ENCODE measurements at places on chromosomes 13 and 19.

- DNase-seq = peak; percentile 24
Observed at GRCh38 chr19:20423381-20424197, 142.0 kb downstream of the ZNF737 start.

- DNase-seq = no peak
Observed at GRCh38 chr19:5753743-5754142, 30.8 kb downstream of the PRR22 start.

- DNase-seq = no peak
Observed at GRCh38 chr19:56690670-56691069, 19.1 kb upstream of the ZNF835 start.

GRCh38 chr19:15304140-15304705 is 28.1 kb downstream of the BRD4 start:
- DNase-seq = peak; percentile 46

GRCh38 chr19:47430041-47430802 is 10.9 kb upstream of the MEIS3 start:
- DNase-seq = no peak

DNA sequence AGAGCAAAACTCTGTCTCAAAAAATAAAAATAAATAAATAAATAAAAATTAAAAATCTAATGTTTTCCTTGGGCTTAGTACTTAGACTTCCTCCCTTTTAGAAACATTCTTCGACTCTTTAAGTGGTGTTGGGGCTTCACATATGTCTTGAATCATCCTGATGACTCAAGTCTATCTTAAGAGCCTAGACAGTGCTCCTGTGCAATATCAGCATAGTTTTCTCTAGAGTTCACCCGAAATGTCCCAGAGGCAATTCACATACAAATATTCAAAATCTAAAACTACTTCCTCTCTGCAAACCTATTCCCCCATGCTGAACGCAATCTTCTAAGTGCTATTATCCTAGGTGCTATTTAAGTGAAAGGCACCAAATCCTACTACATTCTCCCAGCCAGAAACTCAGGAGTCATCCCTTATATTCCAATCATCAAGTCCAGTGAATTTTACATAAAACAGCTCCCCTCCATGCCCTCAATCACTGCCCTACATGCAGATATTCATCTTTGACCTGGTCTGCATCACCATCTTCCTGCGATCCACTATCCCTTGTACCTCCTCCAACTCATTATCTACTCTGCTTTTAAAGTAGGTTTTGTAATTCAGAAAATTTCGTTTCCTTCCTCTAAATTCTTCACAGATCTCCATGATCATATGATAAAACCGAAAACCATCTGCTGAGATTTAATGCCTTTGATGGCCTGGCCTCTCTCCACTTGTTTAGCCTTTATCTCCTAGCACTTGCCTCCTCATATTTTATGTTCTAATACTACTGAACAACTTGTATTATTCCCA is 102.7 kb downstream of the ELF1 start:
- no peak for DNase-seq

GRCh38 chr13:57846600-57847173 is 215.1 kb downstream of the PCDH17 start:
- no peak for DNase-seq

GRCh38 chr19:16285769-16286498 is 38.7 kb upstream of the KLF2 start:
- DNase-seq = no peak

DNA sequence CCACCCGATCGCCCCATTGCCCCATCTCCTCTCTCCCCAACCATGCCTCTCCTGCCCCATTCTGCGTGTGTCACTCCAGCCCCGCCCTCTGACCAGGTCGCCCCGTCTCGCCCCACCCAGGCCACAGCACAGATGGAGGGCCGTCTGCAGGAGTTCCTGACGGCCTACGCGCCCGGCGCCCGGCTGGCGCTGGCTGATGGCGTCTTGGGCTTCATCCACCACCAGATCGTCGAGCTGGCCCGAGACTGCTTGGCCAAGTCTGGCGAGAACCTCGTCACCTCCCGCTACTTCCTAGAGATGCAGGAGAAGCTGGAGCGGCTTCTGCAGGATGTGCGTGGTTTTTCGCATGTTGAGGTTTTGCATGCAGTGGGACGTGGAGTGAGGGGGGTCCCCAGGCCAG is 26.2 kb downstream of the MAST3 start:
- no peak for DNase-seq

GRCh38 chr13:20105161-20105689 is 55.6 kb downstream of the GJA3 start:
- no peak for DNase-seq

- no peak for DNase-seq
Observed at GRCh38 chr13:48400090-48400694, 12.7 kb downstream of the LPAR6 start.

DNA sequence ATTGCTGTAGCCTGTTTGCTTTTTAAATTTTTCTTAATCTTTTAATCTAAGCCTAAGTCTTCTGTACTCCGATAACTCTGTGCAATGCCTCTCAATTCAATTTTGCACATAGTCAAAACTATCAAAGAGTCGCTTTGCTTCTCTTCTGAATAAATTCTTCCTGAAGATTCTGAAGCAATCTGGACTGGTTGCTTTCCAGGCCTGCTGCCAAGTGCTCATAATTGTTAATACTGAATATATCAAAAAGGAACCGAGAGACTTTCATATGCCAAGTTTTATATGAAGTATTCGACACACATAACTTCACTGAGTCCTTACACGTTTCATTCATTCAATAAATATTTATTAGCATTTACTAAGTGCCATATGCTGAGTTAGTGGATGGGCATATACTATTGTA is 91.3 kb downstream of the EDNRB start:
- no peak for DNase-seq

DNA sequence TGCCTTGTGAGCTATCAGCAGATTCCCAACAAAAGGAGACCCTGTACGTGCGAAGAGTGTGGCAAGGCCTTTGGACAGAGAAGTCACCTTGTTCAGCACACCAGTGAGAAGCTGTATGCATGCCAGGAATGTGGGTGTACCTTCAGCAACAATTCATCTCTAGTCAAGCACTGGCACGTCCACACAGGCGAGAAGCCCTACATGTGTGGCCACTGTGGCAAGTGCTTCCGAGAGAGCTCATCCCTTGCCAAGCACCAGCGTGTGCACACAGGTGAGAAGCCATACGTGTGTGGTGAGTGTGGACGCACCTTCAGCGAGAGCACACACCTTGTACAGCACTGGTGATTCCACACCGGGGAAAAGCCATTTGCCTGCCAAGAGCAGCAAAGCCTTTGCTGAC is 7.6 kb upstream of the ZSCAN22 start:
- DNase-seq = no peak

- peak; percentile 26 for DNase-seq
Observed at GRCh38 chr19:6887316-6887715, at the start of gene ADGRE1. Gene ADGRE1 (plus strand): TSS chr19:6887579. CDS start chr19:6887609, 30 bp downstream.

DNA sequence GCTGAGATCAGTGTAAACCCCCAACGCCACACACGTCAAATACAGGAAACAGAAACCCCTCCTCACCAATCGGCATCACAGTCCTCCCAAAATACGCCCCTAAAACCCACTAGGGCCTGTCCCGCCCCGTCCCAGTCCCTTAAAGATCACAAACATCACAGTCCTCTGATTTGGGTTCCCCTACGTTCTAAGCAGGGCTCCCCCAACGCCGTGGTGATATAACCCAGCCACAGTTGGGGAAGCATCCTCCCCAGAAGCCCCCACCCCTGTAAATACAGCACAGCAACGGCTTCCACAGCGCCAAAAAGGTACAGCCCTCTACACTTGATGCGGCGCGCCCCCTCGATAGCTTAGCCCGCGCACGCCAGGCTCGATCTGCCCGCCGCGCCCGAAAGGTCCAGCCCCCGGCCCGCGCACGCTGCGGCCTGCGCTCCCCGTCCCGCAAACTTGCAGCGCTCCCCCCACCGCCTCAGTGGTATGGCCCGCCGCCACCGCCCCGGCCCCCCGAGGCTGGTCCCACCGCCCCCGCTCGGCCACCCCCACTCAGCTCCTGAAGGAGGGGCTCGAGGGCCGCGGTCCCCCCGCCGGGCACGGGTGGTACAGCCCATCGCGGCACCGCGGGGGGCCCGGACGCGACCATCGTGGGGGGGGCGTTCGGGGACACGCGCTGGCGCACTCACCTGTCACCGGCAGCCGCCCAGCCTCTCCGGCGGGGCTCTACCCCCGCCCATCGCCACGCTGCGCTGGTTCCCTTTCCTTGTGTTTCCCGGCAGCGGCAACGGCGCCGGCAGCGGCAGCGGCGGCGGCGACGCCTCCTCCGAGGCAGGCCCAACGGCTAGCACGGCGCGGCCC is at the start of gene AKT2:
Gene AKT2, minus strand, starts transcription at position 845 of the 852 bp plus-strand sequence. CDS start 20,078 bp downstream, outside the sequence.
- DNase-seq = peak; percentile 76

GRCh38 chr19:35090506-35091214 is 25.0 kb upstream of the FXYD3 start:
- peak; percentile 45 for DNase-seq

DNA sequence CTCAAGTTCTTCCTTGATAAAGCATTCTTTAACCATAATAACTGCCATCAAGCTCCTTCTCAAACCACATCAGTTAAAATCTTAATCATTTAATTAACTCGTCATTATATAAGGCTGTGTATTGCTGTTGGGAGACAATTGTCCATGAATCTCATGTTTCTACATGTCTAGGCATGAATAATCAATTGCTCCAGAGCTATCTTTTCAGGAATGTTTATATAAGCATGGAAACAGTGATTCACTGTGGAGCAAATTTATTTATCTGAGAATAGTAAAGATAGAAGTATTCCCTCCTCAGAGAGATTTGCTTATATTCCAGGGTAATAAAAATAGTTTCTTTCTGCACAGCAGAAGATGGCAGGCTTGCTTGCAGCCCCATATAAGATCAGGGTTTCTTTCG is 71.1 kb downstream of the CBY2 start:
- DNase-seq = no peak

DNA sequence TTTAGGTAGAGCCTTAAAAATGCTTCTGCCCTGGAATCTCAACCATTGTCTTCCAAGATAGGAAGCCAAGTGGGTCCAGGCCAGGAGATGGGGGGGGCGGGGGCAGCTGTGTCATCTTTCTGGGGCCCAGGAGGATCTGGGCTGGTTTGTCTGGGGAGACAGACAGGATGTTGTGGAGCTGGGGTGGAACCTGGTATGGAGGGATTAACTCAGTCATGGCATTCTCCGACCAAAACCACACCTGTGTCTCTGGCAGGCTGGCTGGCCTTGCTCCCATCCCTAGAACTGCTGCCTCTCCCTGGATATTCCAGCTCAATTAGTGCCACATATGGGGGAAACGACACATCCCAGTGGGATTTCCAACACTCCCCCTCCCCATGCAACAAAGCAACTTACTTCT is 2.7 kb upstream of the MAP2K7 start:
- DNase-seq = no peak

- DNase-seq = no peak
Observed at GRCh38 chr19:19278315-19278714, 5.2 kb upstream of the TM6SF2 start.

- no peak for DNase-seq
Observed at GRCh38 chr19:45958769-45959516, 14.7 kb downstream of the NOVA2 start.

- no peak for DNase-seq
Observed at GRCh38 chr13:91303031-91303430, 44.5 kb upstream of the MIR17HG start.

DNA sequence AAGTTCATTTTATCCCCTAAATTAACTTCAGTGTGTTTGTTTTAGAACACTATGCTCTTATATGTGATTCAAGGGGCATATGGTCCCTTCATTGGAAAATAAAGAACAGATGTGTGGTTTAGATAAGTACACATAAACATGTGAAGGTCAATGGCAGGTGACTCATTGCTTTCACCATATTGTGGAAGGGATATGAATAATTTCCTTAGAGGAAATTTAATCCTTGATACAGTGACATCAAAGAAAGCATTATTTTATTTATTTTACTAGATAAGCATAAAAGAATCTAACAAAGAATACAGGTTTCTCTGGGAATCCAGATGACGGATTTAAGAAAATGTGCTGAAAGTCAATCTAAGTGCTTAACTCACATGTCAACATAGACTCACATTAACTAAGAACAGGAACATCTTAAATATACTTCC is 373.5 kb downstream of the KCTD12 start:
- no peak for DNase-seq

DNA sequence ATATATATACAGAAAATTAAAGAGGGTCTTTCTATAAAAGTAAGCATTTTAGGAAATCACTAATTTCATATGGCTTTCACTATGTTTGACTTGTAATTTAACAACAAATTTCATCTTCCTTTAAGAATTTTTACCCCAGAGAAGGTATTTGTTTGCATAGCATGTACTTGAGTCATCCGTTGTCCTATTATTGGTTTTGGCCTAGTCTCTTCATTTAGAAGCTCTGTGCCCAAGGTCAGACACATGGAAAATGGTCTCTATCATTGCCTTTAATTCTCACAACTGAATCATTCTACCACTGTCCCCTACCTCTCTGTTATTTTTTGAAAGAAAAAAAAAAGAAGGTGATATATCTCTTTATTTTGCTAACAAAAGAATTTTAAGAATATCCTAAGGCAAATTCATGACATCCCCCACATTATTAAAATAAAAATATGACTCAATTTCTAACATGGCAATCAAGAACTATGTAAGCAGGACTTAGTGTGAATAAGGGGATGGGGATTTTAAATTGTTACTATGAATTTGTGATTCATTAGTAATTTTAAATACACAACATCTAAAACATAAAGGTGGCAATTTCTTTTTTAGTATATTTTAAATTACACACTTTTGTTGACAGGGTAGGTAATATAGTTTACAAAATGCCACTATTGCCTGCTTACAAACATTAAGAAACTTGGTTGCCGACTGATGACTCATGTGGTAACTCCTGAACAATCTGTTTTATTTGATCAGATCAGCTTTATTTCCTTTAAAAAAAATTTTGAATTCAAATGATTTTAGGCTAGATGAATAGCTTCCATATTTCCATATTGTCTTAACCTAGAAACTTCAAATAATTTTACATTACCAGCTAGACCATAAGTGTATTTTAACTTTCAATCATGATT is 13.9 kb downstream of the SLITRK5 start:
- no peak for DNase-seq

DNA sequence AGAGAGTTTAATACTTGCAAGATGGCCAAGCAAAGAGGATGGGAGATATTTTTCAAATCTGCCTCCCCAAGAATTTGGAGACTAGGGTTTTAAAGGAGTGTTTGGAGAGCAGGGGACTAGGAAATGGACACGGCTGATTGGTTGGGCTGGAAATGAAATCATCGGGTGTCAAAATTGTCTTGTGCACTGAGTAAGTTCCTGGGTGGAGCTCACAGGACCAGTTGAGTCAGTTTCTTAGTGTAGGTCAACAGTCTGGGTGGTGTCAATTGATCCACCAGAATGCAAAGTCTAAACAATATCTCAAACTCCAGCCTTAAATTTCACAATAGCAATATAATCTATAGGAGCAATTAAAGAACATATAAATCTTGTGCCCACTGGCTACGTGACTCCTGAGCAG is 23.0 kb upstream of the CEACAM4 start:
- DNase-seq = no peak

DNA sequence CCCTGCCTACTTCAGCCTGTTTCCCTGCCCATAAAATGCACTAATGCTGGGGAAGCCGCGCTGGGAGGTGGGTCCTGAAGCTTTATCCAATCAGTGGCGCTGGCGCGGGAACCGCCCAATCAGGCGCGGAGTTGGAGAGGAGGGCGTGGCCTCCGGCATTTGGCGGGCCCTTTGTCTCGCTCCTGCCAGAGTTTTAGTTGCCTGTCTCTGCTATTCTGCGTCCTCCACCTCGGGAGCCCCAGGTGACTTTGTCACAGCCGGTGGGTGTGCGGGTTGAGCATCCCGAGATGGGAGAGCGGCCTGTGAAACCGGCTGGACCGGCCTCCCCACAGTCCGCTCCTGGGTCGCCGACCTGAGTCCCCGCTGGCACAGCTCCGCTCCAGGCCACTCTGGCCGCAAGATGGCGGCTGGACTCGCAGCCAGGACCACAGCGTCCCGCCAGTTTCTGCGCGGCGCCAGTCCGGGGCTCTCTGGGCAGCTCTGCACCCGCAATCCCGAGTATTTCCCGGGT is 30.7 kb upstream of the ZNF429 start:
- peak; percentile 73 for DNase-seq
